ENCODE measurements at places on chromosomes 7 and 10.

DNA sequence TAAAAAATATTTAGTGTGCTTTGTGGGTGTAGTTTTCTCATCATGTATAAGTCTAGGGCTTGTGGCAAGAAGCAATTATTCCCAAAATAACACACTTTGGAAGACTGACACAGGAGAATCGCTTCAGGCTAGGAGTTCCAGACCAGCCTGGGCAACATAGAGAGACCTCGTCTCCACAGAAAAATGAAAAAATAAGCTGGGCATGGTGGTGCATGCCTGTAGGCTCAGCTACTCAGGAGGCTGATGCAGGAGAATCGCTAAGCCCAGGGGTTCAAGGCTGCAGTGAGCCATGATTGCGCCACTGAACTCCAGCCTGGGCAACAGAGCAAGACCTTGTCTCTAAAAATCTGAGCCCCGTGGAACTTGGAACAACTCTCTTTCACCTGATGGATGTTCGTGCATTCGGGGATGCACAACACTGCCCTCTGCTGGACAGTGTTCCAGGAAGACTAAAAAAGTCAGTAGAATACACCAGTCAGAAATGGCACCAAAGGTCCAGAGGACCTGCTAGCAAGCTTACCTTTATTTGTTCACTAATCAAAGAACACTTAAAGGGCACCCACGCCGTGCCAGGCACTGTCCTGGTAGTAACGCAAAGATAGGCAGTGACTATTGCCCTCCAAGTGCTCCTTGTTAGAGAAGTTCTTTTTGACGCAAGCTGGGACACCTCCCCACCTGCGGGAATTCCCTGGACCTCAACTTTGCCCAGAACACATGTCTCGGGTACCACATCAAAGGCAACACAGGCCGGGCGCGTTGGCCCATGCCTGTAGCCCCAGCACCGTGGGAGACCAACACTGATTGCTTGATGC is 81.9 kb upstream of the CALN1 start:
- DNase-seq: peak; percentile 45

GRCh38 chr7:71208881-71209280 is 76.9 kb downstream of the GALNT17 start:
- DNase-seq: no peak

GRCh38 chr7:29099896-29100847 is 46.2 kb downstream of the CPVL start:
- no peak for DNase-seq

- DNase-seq: no peak
These were observed 1042.0 kb downstream of the DNAJB9 start for GRCh38 chr7:109611656-109612055.

DNA sequence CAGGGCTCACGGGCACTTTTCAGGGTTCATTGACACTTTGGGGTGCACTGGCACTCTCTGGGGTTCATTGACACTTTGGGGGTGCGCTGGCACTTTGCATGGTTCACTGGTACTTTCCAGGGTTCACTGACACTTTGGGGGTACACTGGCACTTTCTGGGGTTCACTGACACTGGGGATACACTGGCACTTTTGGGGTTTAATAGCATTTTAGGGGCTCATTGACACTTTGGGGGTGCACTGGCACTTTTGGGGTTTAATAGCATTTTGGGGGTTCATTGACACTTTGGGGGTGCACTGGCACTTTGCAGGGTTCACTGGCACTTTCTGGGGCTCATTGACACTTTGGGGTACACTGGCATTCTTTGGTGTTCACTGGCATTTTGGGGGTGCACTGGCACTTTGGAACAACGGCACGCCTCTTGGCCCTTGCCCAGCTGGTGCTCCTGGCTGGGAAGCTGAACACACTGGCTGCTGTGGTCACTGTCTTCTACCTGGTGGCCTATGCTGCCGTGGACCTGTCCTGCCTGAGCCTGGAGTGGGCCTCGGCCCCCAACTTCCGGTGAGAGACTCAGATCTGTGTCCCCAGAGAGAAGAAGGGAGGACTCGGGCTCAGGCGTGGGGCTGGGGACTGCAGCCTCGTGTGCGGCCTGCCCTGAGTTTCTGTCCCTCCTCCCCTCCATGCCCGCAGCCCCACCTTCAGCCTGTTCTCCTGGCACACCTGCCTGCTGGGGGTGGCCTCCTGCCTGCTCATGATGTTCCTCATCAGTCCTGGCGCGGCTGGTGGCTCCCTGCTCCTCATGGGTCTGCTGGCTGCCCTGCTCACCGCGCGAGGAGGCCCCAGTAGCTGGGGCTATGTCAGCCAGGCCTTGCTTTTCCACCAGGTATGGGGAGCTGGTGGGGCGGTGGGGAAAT is 6.2 kb upstream of the TRIP6 start:
- DNase-seq: no peak
